Uterine smooth muscle cell (primary cell): ENCODE measurements at places on chromosomes 5 and 9. TPM values are rescaled to one million over a fixed set of nuclear protein-coding genes. Genes with fewer than 3 reads are reported as not detected.

Gene PCDHGA7
- 1.3 and 4.0 TPM in 2 replicates for total RNA-seq

Gene FOXD4L4
- 0.22 and 0.37 TPM in 2 replicates for total RNA-seq

Gene PCDHB14
- total RNA-seq = 0.11 and 0.12 TPM in 2 replicates

Gene IFNA2
- not detected in 2 replicates for total RNA-seq

Gene NUTM2G
- not detected in 2 replicates for total RNA-seq

Gene GPR151
- total RNA-seq = not detected in 2 replicates

Gene ADAM19
- total RNA-seq = 49.9 and 71.4 TPM in 2 replicates

Gene NRG2
- total RNA-seq = 0.37 and 0.77 TPM in 2 replicates

Gene AGXT2
- total RNA-seq = not detected in 2 replicates

Gene QRFP
- not detected in 2 replicates for total RNA-seq

Gene CAMLG
- total RNA-seq = 33.2 and 48.1 TPM in 2 replicates

Gene GKAP1
- total RNA-seq = 1.1 and 2.1 TPM in 2 replicates
